ENCODE measurements at places on chromosomes 5 and 9.

DNA sequence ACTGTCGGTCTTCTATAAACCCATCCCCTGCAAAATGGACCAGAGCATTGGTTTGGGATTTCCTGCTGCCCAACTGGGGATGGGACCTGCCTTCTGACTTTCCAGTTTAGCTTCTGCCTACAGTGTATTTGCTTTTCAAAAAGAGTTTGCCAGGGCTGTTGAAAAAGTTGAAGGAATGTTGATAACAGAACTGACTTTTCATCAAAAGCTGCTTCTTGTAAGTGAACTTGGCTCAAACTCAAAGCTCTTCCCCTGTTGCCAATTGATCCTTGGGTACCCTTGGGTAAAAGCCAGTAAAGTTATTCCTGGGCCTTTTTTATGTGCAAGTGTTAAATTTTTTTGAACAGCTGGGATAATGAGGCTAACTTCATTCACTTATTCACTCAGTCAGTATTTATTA lies 142.9 kb upstream of the SLC30A5 start:
- no peak for DNase-seq

- no peak for DNase-seq
These were observed 18.6 kb downstream of the DIMT1 start for GRCh38 chr5:62385131-62385530.

DNA sequence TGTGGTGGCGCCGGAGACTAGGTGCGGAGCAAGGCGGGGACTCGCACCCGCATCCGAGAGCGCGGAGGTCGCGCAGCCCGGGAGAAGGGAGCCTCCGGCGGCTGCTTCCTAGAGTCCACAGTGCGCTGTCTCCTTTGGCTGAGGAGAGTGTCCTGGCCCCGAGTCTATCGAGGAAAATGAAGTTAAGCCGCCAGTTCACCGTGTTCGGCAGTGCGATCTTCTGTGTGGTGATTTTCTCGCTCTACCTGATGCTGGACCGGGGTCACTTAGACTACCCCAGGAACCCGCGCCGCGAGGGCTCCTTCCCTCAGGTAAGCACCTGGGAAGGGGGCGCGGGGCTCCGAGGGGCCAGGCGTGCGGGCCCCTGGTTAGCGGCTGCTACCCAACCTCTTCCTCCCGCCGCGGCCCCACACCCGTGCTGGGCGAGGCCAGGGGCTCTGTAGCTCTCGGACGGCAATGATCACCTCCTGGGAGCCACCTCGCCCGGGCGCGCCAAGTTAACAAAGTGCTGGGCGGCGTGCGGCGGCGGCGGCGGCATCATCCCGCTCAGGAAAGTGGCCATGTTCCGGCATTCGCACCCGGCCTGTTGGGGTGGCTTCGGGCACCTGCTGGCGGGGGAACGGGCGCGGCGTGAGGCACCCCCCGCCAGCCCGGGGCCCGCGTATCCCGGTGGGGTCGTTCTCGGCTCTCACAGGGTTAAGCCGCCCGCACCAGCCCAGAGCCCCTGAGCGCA lies 681 bp downstream of the MAN2A1 start:
- DNase-seq = peak; percentile 37

- DNase-seq = no peak
These were observed 500.2 kb downstream of the SPOCK1 start for GRCh38 chr5:136998854-136999357.

DNA sequence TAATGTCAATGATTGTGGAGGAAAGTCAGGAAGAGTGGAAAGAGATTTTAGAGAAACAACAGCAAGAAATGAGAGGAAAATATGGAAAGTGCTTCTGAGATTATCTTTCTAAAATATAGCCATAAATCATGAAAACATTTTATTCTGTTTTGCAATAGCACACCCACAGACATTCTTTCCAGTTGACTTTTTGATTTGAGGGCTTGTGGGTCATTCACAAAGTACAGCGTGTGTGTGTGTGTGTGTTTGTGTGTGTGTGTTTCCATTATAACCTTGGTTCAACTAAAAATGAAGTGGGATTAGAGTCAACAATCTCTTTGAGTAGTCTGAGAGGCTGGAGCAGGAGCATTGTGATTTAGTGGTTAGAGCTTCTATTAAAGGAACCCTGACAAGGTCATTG lies 116.6 kb upstream of the GAS1 start:
- DNase-seq = no peak

- DNase-seq = no peak
These were observed 407.2 kb downstream of the EFNA5 start for GRCh38 chr5:107263387-107264018.

GRCh38 chr5:135349451-135349850 lies 49.6 kb downstream of the MACROH2A1 start:
- no peak for DNase-seq

DNA sequence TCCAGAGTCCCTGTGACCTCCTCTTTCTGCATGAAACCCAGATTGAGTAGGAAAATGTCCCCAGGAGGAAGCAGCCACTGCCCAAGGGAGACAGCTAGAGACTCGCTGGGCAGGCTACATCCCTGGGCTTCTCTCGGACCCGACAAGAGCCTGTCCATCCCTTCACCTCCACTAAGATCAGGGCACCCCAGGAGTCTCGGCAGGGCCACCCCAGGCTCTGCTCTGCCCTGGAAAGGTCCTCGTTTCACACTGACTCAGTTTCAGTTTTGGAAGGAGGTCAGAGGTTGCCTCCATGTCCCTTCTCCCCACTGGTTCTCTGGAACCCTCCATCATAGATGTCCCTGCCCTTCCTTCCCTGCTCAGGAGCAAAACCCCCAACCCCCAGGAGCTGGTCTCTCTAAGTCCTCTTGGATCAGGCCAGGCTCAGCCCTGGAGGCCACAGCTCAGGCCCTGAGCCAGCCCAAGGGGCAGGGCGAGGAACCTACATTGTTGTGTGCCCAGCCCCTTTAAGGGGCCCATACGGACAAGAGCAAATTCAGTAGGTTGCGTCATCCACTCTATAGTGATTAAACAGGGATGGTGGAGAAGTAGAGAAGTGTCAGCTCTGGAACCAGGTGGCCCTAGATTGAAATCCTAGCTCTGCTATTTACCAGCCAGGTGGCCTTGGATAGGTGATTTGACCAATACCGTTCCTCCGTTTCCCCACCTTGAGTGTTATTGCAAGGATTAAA lies 37.4 kb downstream of the C9orf50 start:
- DNase-seq = no peak

- DNase-seq = no peak
These were observed 23.2 kb upstream of the RARS1 start for GRCh38 chr5:168463081-168463480.

GRCh38 chr9:98255061-98255577 lies 330 bp downstream of the TBC1D2 start:
- no peak for DNase-seq

GRCh38 chr5:147170603-147171002 lies 64.2 kb upstream of the STK32A start:
- DNase-seq = no peak

- DNase-seq = no peak
These were observed 26.2 kb upstream of the RICTOR start for GRCh38 chr5:39100301-39100850.

GRCh38 chr5:178201221-178201926 lies 3.0 kb upstream of the HNRNPAB start:
- no peak for DNase-seq

GRCh38 chr5:132622608-132623007 lies 35.4 kb upstream of the IL13 start:
- DNase-seq = no peak

GRCh38 chr5:76576996-76577395 lies 46.2 kb downstream of the F2RL2 start:
- DNase-seq = no peak

DNA sequence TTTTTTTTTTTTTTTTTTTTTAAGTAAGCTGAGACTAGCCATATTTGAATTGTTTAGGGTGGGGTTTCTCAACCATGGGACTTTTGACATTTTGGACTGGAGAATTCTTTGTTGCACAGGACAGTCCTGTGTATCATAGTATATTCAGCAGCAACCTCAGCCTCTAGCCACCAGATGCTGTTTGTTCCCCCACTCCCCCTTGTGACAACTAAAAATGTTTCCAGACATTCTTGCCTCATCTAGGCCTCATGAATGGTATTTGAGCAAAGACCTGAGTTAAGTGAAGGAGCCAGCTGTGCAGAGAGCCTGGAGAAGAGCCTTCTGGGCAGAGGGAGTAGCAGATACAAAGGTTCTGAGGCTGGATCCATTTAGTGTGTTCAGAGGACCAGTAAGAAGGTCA lies 155.9 kb downstream of the SGCD start:
- no peak for DNase-seq

- DNase-seq = no peak
These were observed 170.2 kb upstream of the RPS23 start for GRCh38 chr5:82448374-82448773.

- DNase-seq = no peak
These were observed 31.4 kb upstream of the LPCAT1 start for GRCh38 chr5:1555011-1555807.

GRCh38 chr9:121239071-121239470 lies 28.9 kb upstream of the GSN start:
- no peak for DNase-seq

- no peak for DNase-seq
These were observed 32.3 kb upstream of the NTNG2 start for GRCh38 chr9:132129535-132129934.

GRCh38 chr9:124721109-124721906 lies 49.8 kb downstream of the NR6A1 start:
- no peak for DNase-seq

DNA sequence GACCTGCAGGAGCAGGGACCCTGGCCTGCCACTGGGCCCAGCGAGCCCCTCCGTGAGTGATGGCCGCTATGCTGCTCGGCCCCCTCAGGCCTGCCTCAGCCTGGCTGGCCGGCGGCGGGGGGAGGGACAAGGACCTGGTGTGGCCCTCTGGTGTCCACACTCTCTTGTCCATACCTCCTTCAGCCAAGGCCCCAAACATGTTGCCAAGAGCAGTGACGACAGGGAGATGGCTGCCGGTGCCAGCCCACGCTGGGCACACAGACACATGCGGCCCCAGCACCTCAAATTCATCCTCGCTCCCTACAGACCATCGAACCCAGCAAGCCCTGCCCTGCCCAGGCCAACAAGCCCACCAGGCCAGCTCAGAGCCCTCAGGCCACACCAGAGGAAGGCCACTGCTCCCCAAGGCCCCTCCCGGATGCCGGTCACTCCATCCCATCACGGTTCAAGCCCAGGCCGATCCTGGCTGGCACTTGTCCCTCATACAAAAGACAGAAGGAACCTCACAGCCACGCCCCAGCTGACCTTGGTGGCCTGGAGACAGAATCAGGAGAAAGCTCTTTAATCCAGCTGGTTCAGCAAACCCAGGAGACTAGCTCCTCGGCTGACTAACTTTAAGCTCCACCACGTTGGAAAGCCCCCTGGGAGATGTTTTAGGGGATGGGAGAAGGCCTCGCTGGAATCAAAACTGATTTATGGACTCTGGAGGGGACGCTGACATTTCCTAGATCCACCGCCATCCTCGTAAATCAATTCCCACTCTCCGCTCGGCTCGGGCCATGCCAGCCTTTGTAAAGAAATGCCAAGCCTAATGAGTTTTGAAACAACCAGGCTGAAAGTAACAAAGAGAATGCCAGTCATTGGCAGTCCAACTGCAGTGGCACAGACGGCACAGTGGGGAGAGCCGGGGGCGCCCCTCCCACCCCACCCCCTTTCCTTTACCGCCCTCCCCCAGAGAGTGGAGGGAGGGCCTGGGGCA lies 84.9 kb downstream of the VAV2 start:
- no peak for DNase-seq

DNA sequence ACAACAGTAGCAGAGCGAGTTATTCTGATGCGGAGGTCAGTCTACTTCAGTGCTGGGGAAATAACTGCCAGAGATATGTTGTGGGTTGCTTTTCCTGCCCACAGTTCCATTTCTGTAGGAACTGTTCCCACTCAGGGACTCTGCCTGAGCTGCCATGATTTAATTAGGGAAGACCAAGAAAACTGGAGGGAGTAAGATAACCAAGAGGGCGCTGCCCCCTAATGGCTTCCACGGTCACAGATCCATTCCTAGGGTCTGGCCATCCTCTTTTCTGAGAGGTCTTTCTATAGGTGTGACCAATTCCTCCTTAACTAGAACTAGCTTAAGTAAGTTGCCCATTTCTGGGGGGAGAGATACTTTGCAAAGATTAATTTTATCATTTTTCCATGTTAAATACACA lies 125.9 kb downstream of the APBA1 start:
- DNase-seq = peak; percentile 8

- DNase-seq = peak; percentile 83
These were observed at the start of gene RAPGEF1 for GRCh38 chr9:131739959-131740648. Gene RAPGEF1 (minus strand): TSS chr9:131740076. CDS start chr9:131739830, 246 bp downstream.

- no peak for DNase-seq
These were observed 192.5 kb downstream of the CDK5RAP2 start for GRCh38 chr9:120387257-120388002.

GRCh38 chr9:84668196-84669012 lies 1.1 kb upstream of the NTRK2 start:
- DNase-seq = peak; percentile 69

Data from activated CD4-positive, alpha-beta T cell treated with anti-CD3 and anti-CD28 coated beads, Interleukin-2, amount 50 U/mL, for 16 hours (primary cell).